ENCODE measurements at places on chromosomes 6 and 20.

- DNase-seq, result peak; percentile 64
Measured at GRCh38 chr20:34824806-34825529, 483 bp downstream of the NCOA6 start.

- no peak for DNase-seq
Measured at GRCh38 chr6:52595796-52596130, 18.9 kb upstream of the TRAM2 start.

- peak; percentile 55 for DNase-seq
Measured at GRCh38 chr6:69866770-69867638, 648 bp downstream of the COL19A1 start.

DNA sequence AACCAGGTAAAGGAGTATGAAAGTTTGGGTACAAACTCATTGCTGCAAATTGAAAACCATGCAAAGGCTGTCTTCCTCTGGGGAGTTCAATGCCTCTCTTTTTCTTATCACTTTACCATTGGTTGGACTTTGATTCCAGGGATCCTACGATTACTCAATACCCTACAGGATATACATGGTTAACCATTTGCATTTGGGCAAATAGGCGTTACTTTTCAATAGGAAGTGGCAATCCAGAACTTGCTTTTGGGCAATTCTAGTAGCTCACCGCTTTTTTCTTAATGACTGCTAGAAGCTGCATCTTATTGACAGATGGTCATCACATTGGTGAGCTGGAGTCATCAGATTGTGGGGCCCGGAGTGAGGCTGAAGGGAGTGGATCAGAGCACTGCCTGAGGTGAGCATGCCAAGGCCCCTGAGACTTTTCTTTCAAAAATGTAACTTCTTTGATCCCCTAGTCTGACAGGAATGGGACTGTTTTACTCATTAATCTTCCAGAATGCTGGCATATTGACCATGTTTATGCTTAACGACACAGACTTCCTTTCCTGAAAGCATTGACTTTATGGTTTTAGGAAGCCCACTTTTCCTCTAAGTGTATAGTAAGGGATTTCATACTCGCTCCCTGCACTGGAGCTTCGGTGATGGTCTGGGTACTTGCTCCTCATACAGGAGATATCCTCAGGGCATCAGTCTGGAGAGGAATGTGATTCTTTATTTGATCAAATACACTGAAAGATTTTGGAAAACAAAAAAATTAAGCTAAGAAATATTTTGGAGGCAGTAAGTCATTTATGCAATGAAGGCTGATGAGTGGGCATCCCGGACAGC is at the start of gene CCR6:
Gene CCR6 (plus strand): TSS at position 270 of the 831 bp plus-strand sequence. CDS start 13,039 bp downstream, outside the sequence.
- no peak for DNase-seq

- DNase-seq, result no peak
Measured at GRCh38 chr6:123997223-123997622, 193.6 kb downstream of the NKAIN2 start.
